Tibial artery (tissue), 4 donors: ENCODE measurements at places on chromosomes 12 and 14.

GRCh38 chr12:13169272-13169671 lies 27.3 kb upstream of the EMP1 start:
- DNase-seq = no peak

DNA sequence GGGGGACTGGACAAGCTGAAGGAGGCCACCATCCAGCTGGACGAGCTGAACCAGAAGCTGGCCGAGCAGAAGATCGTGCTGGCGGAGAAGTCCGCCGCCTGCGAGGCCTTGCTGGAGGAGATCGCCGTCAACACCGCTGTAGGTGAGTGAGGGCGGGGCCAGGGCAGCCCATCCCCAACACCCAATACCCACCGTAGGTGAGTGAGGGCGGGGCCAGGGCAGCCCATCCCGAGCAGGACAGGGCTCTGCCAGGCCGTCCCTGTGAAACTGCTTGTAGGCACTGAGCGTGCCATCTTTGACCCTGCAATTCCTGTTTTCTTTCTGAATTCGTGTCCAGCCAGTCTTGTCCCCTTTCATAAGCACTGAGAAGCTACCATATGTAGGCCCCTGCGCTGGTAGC lies 74.0 kb downstream of the CCDC92 start:
- no peak for DNase-seq

DNA sequence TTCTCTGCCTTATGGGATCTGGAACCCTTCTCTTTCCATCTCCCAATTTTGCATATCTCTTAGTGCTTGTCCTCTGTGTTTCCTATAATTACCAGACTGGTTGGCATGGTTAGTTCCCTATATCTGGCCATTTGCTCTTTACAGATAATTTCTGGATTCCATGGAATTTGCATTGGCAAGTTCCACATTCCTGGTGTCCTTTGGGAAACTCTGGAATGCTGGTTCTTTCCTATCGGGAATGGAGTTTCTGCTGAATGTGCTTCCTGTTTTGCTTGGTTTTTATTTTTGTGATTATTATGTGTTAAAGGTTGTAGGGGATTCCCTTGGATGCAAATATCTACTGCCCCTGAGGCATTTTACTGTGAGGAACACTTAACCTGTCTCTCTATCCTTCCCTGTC lies 193.0 kb upstream of the BTG1 start:
- DNase-seq = no peak

GRCh38 chr12:31316891-31317290 lies 9.1 kb downstream of the SINHCAF start:
- no peak for DNase-seq

GRCh38 chr12:51886021-51886710 lies 1.7 kb upstream of the ANKRD33 start:
- DNase-seq = peak; percentile 91
